HS-5 (cell line): ENCODE measurements at places on chromosomes 1 and 21.

DNA sequence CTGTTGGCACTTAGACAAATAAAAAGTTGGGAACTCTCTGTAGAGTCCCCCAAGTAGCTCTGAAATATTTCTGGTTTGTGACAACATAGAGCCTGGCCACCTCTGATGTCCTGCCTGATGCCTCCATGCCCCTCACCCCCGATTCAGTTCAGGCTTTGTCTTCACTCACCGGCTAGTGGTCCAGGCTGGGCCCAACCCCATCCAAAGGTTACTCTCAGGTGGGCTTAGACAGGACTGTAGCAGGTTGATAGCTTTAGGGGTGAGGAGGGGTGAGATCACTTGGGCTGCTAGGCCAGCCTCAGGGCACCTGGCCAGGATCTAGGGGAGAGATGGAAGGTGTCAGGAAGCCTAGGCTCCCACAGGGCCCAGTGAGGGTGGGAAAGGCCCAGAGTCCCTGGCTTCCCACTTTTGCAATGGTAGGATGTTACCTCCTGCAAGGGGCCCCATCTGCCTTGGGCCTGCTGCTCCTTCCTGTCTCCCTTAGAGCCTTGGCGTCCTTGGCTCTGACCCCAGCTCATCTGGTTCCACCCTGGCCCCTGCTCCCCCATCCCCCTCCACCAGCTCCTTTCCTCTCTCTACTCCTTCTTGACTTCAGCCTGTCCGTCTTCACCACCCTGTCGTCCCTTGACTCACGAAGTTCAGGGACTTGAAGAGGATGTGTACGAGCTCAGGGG, 6.7 kb downstream of the EPS8L3 start:
- no peak for DNase-seq

DNA sequence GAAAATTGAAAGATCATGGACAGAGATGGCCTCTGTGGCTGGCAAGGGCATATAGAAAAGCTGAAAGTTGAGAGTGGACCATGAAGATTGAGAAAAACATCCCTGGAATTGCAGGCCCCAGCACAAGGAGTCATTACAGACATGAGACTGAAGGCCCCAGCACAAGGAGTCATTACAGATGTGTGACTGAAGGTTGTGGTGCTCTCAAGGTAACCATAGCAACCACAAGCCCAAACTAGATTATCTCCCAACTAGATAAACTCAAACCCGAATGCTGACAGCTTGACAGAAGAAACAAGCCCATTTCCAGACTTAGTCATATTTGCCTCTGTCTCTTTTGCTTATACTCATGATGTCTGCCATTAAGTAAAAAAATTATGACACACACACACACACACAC, 1252.1 kb upstream of the ADGRL4 start:
- DNase-seq: no peak

DNA sequence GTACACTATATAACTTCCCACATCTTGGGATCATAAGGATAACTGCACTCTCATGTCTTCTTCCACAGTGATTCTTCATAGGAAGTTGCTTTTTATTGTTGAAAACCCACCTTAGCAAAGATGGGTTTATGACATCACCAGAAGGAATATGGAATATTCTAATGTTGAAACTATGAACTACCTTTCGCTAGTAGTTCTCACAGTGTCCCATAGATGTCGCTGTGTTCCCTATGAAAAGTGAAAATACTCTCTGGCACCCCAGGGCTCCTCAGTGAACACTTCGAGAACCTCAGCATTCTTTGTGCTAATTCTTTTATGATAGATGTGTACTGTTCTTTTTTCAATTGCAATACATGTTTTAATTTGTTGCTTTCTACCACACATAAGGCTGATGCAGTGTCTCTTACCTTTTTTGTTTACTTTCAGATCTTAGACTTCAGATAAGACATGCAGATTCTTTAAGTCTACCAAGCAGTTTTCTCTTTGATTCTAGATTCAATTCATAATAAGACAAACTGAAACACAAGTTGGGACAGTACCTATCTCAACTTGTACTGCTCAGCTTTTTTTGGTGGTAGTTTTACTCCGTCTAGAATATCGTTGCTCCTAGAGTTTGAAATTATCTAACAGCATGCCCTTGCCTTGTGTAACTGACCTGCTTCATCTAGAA, 90.8 kb downstream of the GTF2B start:
- peak; percentile 20 for DNase-seq

DNA sequence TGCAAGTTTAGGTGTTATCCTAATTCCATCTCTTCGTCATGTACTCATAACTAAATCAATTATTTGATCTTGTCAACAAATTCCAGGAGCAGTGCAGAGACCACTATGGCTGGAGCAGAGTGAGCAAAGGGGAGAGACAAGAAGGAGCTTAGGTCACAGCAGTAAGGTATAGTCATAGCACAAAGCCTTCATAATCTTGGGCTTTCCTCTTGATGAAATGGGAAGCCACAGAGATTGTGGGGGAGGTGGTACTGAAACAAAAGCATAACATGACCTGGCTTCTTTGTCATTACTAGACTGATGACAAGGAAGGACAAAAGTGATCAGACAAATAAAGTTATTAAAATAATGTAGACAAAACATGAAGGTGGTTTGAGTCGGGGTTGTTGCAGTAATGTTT, 60.1 kb upstream of the PTGS2 start:
- DNase-seq: no peak

DNA sequence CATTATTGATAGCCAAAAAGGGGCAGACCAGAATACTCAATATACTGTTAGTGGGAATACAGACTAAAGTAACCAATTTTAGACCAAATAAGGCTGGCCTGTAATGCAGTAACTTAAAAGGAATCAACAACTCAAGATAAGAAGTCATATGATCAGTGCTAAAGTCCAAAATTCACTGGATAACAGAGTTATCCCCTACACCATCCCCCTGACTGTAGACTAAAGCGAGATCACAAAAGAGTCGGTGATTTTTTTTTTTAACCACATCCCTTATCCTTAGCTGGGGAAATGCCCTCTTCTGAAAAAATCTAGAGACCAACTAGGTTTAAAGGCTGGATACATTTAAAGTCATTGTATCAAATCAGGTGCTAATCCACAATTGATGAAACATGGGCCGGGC, 7.7 kb downstream of the UBR4 start:
- no peak for DNase-seq
